ENCODE measurements at places on chromosomes 6 and 20.

- DNase-seq, result no peak
These were observed 201.8 kb downstream of the ARID1B start for GRCh38 chr6:156978948-156979347.

DNA sequence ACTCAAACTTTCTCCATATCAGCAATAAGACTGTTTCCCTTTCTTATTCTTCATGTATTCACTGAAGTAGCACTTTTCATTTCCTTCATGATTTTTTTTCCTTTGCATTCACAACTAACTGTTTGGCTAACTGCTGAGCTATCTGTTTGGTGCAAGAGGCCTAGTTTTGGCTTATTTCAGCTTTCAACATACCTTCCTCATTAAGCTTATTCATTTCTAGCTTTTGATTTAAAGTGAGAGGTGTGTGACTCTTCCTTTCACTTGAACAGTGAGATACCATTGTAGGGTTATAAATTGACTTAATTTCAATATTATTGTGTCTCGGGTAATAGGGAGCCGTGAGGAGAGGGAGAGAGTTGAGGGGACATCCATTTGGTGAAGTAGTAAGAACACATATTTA is 262.0 kb upstream of the PREP start:
- no peak for DNase-seq

DNA sequence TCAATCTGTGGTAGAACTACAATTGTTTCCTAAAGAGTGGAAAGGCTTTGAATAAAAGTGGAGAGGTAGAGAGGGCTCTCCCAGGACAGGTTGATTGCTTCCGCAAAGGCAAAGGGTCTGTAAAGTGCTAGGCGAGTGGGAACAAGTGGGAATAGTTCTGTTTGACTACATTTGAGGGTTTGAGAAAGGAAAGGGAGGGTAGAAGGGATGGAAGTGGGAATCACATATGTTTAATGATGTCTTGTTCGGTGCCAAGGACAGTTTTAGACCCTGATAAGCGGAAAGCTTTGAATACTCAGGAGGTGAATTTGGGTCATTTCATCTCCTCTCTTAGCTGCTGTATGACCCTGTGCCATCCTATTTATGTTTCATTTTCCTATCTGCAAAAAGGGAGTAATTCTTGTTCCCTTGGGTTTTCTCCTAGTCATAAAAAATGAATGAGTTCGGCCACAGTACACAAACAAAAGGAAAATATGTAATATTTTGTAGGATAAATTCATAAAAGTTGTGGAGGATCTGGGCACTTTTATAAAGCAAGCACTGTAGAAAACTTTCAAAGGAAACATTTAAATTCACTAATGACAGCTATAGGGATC is 1.7 kb upstream of the PIM1 start:
- DNase-seq, result no peak

GRCh38 chr6:112618849-112619248 is 271.7 kb downstream of the RFPL4B start:
- no peak for DNase-seq

DNA sequence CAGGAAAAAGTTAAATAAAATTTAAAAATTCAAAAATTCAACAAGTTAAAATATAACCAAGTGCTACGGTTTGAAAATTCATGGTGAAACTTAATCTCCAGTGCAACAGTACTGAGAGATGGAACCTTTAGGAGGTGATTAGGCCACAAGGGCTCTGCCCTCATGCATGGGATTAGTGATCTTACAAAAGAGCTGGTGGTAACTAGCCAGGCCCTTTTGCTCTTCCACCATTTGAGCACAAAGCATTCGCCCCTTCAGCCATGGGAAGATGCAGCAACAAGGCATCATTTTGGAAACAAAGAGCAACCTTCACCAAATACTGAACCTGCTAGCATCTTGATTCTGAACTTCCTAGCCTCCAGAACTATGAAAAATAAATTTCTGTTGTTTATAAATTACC is 80.9 kb downstream of the RNGTT start:
- no peak for DNase-seq

DNA sequence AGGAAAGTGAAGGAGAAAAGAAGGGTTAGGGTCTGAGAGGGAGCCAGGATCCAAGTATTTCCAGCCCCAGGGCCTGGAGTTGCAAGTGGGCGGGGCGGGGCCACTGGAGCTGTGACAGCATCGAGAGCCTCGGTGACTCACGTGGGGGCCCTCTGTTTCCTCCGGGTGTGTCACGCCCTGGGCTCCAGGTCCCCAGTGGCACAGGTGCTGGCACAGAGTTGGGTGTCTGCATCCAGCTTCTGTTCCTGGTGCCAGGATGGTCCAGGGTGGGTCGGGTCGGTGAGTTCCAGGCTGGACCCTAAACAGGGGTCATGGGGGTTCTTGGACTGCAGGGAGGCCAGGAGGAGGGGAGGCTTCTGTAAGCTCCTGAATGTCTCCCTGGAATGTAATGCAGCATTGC is 16.7 kb downstream of the RAET1L start:
- no peak for DNase-seq

- no peak for DNase-seq
These were observed 33.1 kb upstream of the CNKSR3 start for GRCh38 chr6:154543628-154544027.

DNA sequence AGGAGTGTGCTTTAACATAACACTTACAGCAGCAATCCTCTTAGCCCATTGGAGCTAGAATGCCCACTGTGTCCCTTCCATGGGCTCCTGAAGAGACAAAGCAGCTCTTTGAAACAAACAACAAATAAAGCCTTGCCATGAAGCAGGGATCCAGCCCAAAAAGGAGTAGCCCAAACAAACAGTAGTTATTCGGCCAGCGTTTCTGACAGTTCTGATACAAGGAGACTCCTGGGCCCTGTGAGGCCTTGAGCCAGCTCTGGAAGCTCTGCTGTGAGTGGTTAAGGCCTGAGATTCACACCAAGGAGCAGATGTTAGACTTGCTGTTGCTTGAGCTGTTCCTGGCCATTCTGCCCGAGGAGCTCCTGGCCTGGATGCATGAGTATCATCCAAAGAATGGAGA is 16.9 kb upstream of the ZSCAN16 start:
- no peak for DNase-seq

- DNase-seq, result no peak
These were observed 10.8 kb upstream of the DTNBP1 start for GRCh38 chr6:15673666-15674065.

DNA sequence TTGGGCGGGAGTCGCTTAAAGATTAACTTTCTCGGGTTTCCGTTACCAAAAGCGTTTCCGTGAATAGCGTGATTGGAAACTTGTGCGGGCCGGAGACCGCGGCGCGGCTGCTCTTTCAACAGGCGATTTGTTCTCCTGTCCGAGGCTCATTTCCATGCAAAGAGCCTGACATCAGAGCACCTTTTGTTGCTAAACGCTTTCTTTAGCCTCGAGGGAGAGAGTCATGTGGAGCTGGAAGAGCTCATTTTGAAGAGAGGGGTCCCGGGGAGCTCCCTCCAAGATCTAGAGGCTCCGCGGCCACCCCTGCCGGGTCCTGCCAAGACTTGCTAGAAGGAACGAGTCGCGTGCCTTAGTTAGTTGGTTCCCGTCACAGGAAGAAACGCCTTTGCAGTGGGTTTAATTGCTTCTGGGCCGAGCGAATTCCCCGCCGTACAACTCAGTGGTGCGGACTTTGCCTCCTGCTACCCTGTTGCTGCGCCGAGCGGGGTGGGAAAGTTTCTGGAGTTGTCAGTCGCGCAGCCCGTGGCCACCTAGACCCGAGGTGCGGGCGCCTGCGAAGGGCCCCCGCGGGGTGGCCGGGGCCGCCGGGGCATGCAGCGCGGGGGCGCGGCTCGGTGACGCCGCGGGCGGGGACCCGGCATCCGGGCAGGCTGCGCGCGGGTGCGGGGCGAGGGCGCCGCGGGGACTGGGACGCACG is at the start of gene SASH1:
Gene SASH1, plus strand, starts transcription at position 489 of the 697 bp plus-strand sequence. CDS start 230 bp downstream, outside the sequence.
- no peak for DNase-seq

DNA sequence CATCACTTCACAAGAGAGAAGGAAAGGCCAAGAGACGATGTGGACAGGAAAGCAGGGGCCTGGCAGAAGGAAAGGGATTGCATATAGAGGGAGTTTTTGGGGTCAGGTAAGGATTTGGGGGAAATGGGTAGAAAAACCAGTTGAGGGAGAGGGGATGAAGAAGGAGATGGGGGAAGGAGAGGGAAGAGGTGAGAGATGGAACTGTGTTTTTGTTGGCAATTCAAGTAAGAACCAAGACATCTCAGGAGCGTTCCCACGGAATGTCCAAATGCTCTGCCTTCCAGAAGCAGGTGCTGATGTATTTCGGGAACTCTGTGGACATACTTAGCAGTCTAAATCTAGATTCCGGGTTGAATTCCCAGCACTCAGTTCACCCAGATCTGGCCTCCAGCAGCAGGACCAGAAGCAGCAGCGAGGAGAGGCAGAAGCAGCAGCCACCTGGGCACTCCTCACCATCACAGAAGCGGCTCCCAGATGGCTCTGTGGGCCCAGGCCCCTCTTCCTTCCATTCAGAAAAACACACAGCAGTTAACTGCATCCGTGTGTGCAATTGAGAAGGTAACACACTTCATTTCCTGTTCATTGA is 88.8 kb downstream of the DZANK1 start:
- no peak for DNase-seq

- DNase-seq, result no peak
These were observed 40.6 kb downstream of the SIRPA start for GRCh38 chr20:1935696-1936366.

- no peak for DNase-seq
These were observed 86.2 kb upstream of the NFATC2 start for GRCh38 chr20:51628533-51629398.

DNA sequence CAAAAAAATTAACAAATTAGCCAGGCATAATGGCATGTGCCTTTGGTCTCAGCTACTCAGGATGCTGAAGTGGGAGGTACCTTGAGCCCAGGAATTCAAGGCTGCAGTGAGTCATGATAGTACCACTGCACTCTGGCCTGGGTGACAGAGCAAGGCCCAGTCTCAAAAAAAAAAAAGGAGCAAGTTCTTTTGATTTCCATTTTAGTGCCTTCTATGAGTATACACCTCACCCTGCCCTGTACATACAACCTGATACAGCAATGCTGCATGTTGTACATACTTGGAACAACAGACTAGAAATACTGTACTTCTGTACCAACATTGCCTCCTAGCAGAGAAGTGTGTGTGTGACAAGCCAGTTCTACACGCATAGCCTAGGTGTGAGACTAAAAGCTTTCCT is 97.3 kb upstream of the CARMIL1 start:
- no peak for DNase-seq

DNA sequence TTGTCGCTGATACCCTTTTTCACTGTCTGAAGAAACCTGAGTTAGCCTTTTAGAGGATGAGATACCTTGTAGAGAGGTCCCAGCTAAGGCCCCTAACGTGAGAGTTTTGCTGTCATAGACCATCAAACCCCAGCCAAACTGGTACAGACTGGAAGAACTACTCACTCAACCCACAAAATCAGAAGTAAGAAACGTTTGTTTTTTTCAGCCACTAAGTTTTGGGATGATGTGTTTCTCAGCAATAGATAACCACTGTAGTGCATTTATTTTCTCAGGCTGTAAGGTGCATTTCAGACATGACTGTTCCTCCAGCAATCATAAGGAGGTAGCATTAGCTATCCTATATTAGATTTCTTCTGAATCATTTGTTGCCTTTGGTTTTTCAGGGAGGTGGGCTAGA is 407.3 kb upstream of the FLRT3 start:
- DNase-seq, result no peak

DNA sequence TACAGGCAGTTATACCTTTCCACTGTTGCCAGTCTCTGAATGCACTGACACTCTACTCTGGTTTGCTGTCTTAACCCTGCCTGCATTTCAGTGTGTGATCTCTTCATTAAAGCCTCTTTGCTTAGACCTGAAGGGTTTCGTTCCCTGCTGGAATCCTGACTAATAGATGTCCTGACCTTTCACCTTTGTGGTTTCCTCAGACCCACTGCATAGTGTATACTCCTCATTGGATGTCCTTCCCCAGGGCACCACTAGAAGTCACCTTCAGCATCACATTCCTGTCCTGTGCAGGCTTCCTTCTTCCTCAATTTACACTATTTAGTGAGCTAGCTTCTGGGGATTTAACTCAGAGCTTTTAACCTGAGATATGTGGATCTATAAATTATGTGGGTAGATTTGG is 120.6 kb downstream of the RCAN2 start:
- DNase-seq, result no peak

- DNase-seq, result no peak
These were observed 3.6 kb downstream of the MAPK13 start for GRCh38 chr6:36133912-36134311.

- no peak for DNase-seq
These were observed 116.6 kb downstream of the SLC22A3 start for GRCh38 chr6:160464744-160465143.

- DNase-seq, result no peak
These were observed 7.3 kb downstream of the VTA1 start for GRCh38 chr6:142154336-142154735.

GRCh38 chr6:137391061-137391814 is 103.0 kb downstream of the OLIG3 start:
- no peak for DNase-seq

GRCh38 chr20:20092827-20093226 is 40.5 kb downstream of the CFAP61 start:
- DNase-seq, result no peak

- DNase-seq, result peak; percentile 56
These were observed 36.2 kb downstream of the ARHGAP18 start for GRCh38 chr6:129673748-129674147.

DNA sequence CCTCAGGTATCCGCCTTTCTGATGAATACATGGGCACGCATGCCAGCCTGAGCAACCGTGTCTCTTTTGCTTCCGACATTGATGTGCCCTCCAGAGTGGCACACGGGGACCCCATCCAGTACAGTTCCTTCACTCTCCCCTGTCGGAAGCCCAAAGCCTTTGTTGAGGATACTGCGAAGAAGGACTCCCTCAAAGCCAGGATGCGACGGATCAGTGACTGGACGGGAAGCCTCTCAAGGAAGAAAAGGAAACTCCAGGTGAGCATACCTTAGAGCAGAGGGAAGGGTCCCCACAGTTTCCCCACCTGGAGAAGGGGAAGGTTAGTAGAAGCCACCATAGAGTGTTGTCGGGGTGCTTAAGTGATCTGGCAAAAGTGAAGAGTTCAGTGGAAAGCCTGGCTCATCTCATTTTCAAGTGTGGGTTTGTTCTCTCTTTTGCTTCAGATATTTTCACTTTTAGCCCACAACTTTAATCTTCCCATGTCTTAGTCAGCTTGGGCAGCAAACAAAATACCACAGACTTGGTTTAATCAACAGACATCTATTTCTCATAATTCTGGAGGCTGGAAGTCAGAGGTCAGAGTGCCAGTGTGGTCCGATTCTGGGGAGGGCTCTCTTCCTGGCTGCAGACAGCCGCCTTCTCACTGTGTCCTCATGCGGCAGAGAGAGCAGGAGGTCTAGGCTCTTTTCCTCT is 133.5 kb upstream of the CLDN20 start:
- no peak for DNase-seq

GRCh38 chr6:45196121-45196520 is 132.0 kb upstream of the RUNX2 start:
- DNase-seq, result no peak
